ENCODE measurements at places on chromosomes 12 and 14.

DNA sequence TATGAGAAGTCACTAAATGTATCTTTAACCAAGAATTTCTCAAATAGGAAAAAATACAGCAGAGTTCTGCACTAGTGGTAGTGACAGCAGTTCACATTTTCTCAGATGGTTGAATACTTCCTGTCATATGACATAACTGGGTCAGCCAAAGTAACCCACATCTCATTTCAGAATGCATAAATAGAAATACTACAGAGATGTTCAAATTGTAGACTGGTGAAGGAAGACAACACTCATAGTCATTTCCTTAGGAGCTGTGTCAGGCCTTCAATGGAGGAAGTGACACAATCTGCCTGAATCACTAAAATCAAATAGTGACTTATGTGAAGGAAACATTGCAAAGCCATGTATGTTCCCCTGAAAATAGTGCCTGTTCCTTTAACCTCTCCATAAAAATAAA, 32.4 kb downstream of the FERMT2 start:
- no peak for DNase-seq

DNA sequence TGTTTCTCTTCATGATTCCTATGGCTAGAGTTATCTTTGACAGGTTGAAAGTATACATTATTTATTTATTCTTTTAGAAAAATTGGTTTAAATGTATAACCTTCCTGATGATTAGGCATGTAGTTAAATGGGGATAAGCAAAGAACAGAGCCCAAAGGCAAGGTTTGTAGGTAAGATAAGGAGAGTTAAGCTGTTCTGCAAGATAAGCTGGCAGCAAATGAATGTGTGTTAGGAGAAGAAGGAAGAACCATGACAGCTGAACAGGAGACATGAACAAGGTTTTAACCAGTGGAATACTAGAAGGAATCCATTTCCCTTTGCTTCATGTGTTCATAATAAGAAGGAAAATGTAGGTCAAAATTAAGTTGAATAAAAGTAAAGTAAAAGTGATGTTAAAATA, 1330.1 kb upstream of the USP15 start:
- DNase-seq: no peak

GRCh38 chr12:24487606-24488005, 461.3 kb downstream of the BCAT1 start:
- DNase-seq: no peak

- no peak for DNase-seq
Measured at GRCh38 chr14:96729889-96730288, 67.3 kb upstream of the VRK1 start.

GRCh38 chr12:1553987-1554982, 40.1 kb downstream of the FBXL14 start:
- no peak for DNase-seq

DNA sequence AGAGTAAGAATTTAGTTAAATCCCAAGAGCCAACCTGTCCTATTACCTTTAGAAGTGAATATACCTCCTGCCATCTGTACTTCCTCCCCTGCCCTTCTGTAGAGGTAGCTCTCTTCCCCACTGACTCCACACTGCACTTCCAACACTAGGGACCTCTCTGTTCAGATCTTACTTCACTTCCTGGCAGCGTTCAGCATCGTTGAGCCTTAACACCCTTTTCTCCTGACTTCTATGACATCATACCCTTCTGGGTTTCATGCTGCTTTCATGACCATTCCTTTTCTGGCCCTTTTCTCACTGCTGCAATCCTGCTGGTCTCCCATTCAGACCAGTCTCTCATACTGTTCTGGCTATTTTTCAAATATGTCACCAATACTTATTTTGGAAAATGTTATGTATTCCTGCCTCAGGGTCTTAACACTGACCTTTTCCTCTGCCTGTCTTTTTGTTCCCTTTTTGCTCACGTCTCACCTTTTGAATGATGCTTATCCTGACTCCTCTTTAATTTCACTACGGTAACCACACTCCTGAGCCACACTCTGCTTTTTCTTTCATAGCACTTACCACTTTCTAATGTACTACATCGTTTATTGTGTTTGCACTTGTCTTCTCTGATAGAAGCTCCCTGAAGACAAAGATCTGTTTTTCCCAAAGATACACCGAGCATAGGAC, 67.6 kb downstream of the PLEKHA5 start:
- DNase-seq: no peak

DNA sequence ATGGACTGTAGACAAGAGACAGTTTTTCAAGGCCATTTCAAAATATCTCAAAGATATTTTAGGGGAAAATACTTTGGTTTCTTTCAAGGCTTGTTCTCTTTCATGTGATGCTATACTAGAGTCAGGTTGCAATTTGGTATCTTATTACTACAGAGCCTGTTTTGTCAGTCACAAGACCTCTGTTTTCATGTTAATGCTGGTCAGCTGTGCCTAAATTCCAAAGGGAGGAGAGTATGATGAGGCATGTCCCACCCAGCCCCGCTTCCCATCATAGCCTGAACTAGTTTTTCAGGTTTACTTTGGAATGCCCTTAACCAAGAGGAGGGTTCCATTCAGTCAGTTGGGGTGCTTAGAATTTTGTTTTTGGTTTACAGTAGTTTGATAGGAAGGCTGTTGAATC, 52.6 kb downstream of the GPHB5 start:
- no peak for DNase-seq

Measured in stimulated activated CD8-positive, alpha-beta memory T cell treated with anti-CD3 and anti-CD28 coated beads, Interleukin-2, amount 100 ng/mL, for 1 hour (primary cell).